Renal cortex interstitium (tissue), 15 donors: ENCODE measurements at places on chromosomes 3 and 15. TPM values are rescaled to one million over a fixed set of nuclear protein-coding genes. Genes with fewer than 3 reads are reported as not detected.

GRCh38 chr3:41041462-41041861, 157.8 kb upstream of the CTNNB1 start:
- no peak for DNase-seq

DNA sequence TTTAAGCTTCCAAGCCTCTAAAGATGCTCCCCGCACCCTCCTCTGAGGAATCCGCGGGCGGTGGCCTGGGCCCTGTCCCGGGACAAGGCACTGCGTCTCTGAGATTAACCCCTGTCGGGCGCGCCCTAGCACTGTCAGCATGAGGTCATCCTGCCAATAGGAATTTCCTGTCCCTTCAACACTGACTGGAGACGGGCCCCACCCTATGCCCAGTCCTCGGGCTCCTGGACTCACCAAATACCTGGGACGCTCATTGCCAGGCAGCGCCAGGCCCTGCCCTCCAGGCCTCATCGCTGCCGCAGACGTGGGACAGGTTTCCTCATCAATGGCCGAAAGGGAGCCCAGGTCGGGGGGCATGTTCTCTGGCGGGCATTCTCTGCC, 67.6 kb upstream of the SH3GL3 start:
- no peak for DNase-seq

DNA sequence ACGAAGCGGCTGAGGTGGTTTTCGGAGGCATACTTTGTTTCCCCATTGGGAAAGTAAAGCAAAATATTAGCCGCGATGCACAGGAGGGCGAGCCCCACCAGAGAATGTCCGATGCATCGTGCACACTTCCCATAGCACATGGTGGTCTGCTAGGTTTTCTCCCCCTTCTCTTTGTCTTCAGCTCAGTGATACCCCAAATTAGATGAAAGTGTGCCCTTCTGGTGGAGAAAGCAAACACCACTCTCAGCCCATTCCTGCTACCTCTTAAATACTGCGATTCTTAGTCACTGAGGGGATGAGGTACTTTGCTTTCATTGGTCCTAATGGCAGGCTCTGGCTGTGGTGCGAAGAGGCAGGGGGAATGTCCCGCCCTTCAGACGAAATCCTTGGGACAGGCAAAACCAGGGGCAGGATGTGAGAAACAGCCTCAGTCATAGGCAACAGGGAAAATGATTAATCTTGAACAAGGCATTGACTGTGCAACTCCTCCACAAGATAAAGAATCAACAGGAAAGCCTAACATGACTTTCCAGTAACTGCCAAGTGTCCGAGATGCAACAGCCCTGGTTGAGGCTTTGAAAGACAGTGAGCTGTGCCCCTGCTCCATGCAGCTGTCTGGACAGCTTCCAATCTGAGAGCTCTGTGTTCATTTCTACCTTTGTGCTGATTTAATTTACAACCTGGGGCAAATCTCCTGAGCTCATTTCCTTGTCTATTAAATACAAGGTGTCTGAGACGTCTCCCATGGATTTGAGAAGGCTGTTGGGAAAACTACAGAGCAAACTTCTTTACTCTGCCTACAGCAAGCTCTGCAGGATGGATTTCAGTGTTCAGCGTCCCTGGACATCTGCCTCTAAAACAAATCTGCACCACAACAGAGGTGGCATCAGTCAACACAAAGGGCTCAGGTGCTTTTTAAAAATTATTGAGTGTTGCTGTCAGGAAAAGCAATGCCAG, at the start of gene TM4SF1:
Gene TM4SF1 (minus strand): TSS at position 242 of the 957 bp plus-strand sequence. CDS start 102 bp downstream, at position 140.
- no peak for DNase-seq

GRCh38 chr15:97200161-97200560, 760.3 kb upstream of the ARRDC4 start:
- DNase-seq, result no peak

MME gene
- polyA plus RNA-seq, result 409 TPM

SMAD6 gene
- 41.7 TPM for polyA plus RNA-seq

FGD5 gene
- polyA plus RNA-seq, result 27.7 TPM

DNA sequence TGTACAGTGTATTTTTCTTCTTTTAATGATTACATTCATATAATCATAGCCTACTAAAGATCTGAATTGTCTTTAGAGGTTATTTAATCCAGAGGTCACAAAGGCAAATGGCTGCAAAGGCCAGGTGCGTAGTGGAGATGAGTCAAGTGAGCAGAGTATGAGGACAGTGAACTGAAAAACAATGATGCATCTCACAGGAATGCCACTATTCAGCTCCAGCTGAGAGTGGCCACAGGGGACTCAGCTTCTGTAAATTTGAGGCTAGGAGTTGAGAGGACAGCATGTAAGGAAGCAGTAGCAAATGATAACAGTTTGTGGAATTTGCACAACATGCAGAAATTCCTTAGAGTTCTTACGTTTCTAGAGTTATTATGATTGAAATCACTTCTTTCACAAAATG, 50.4 kb downstream of the COL6A5 start:
- no peak for DNase-seq

MESP2 gene
- 0.30 TPM for polyA plus RNA-seq

FSD2 gene
- polyA plus RNA-seq, result 0.35 TPM

GRCh38 chr3:185342459-185343174, 20.3 kb upstream of the MAP3K13 start:
- no peak for DNase-seq

DNA sequence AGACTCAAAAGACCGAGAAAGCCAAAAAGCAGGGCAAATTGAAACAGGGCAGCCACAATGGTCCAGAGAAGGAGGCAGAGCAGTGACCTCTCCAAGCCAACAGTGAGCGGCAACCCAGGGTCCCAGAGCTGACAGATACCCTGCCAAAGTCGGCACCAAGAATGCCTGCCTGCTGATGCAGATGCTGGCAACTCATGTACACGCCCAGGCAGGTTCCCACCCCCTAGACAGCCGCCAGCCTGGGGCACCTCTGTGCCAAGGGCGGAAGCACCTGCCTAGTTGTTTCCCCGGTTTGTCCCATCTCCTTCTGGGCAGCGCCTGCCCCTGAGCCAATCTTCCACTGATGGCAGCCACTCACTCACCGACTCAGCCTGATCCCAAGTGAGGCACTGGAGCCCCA, 22.1 kb downstream of the KLHL25 start:
- DNase-seq, result no peak

GRCh38 chr3:128808672-128809071, 70.7 kb upstream of the ACAD9 start:
- DNase-seq, result no peak

DNA sequence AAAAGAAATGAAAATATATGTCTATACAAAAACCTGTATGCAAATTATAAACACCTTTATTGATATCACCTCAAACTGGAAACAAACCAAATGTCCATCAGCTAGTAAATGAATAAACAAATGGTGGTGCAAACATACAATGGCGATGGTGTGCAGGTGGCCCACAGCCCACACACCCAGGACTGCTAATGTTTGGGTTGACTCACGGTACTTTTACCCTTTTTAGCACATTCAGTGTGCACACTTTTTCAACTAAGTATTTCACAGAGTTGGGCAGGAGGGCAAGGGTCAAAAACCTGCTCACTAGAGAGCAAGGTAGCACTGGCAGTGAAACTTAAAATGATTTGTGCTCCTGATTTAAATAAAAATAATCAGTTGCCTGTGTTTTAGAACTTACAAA, 123.1 kb upstream of the BHLHE40 start:
- no peak for DNase-seq
